Aorta (tissue), 5 donors: ENCODE measurements at places on chromosomes 13 and 19.

- no peak within 1 kb of the TSS for H3K27ac ChIP-seq
- H3K4me1 ChIP-seq = no peaks in the 10 kb centered on the region
- peak; percentile 76 for DNase-seq
- H3K36me3 ChIP-seq = no peaks in the 10 kb centered on the region
Measured at GRCh38 chr19:38617764-38618589, at the start of gene MAP4K1. Gene MAP4K1, minus strand, starts transcription at chr19:38617953. Its CDS starts 58 bp downstream, at chr19:38617895.

GRCh38 chr19:17335575-17335974 is 920 bp upstream of the ANO8 start:
- H3K27ac ChIP-seq = no peak overlapping the region
- no peak overlapping the region for H3K4me3 ChIP-seq
- H3K27me3 ChIP-seq = no peaks in the 10 kb centered on the region

- no peaks in the 10 kb centered on the region for H3K36me3 ChIP-seq
- H3K4me1 ChIP-seq = no peaks in the 10 kb centered on the region
- H3K27ac ChIP-seq = no peak overlapping the region
- no peak for DNase-seq
- no peaks in the 10 kb centered on the region for H3K27me3 ChIP-seq
Measured at GRCh38 chr19:30630289-30631032, 258.3 kb downstream of the ZNF536 start.

DNA sequence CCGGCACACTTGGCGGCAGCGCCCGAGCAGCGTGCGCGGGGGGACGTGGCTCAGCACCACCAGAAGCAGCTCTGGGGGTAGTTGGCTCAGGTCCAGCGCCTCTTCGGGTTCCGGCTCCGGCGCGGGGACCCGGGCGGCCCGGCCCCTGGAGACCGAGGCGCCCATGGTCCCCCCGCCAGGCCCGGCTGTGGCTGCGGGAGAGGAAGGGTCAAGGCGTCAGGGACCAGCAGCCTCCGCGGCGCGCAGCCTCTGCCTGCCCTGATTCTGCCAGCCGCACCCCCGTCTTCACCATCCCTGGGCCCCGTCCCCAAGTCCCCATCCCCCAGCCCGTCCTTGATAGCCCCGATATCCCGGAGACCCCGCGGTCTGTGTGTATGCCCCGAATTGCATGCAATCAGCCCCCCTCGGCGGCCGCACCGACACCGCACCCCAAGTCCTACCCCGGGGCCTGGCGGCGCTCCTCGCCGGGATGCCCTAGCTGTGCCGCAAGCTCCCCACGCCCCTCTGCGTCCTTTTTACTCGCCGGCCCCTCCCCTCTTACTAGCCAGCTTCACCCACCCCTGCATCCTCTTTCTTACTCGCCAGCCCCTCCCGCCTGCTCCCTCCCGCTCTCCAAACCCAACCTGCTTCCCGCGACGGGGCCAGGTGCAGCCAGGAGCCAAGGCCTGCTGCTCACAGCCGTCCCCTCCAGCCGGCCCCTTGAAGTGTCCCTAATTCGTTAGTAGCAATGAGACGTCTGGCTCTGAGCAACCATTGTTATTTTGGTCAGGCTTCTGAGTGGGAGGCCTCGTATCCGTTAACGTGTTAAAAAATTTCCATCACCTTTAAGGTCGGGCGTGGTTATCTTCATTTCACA is at the start of gene FBXO27:
Gene FBXO27, minus strand, starts transcription at position 487 of the 856 bp plus-strand sequence. Its CDS starts 322 bp downstream, at position 165.
- H3K27me3 ChIP-seq = no peaks in the 10 kb centered on the region
- H3K36me3 ChIP-seq = no peaks in the 10 kb centered on the region
- no peaks in the 10 kb centered on the region for H3K4me1 ChIP-seq
- H3K27ac ChIP-seq = no peak within 1 kb of the TSS
- peak; percentile 55 for DNase-seq

- DNase-seq = no peak
- no peaks in the 10 kb centered on the region for H3K27me3 ChIP-seq
- no peak overlapping the region for H3K4me3 ChIP-seq
- H3K27ac ChIP-seq = no peak overlapping the region
Measured at GRCh38 chr19:1009041-1009980, 9.1 kb downstream of the GRIN3B start.

GRCh38 chr19:28956961-28957360 is 256.0 kb downstream of the UQCRFS1 start:
- H3K27ac ChIP-seq = no peak overlapping the region
- H3K4me1 ChIP-seq = no peaks in the 10 kb centered on the region
- DNase-seq = no peak
- no peak overlapping the region for H3K4me3 ChIP-seq
- H3K36me3 ChIP-seq = no peaks in the 10 kb centered on the region

DNA sequence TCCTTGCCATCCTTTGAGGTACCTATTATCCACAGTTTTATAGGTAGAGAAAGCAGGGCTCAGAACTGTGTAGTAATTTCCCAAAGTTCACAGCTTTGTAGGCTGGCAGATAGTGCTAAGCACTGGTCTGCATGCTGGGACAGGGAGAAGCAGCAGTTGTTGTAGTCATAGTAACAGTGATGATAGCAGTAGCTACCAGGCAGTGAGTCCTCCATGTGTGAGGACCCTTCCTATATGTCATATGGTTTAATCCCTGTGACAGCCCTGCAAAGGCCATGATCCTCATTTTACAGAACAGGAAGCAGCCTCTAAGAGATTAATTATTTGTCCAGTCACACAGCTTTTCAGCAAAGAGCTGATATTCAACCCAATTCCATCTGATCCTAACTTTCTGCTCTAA is 21.0 kb downstream of the SERP2 start:
- no peak for DNase-seq
- no peak overlapping the region for H3K4me3 ChIP-seq
- no peaks in the 10 kb centered on the region for H3K4me1 ChIP-seq
- H3K36me3 ChIP-seq = no peaks in the 10 kb centered on the region
- no peak overlapping the region for H3K27ac ChIP-seq

- no peak overlapping the region for H3K27ac ChIP-seq
- no peak overlapping the region for H3K4me3 ChIP-seq
- no peaks in the 10 kb centered on the region for H3K36me3 ChIP-seq
- no peaks in the 10 kb centered on the region for H3K4me1 ChIP-seq
- no peaks in the 10 kb centered on the region for H3K27me3 ChIP-seq
Measured at GRCh38 chr13:47869776-47870175, 131.3 kb downstream of the SUCLA2 start.

- H3K4me1 ChIP-seq = no peaks in the 10 kb centered on the region
- no peaks in the 10 kb centered on the region for H3K36me3 ChIP-seq
- H3K27me3 ChIP-seq = no peaks in the 10 kb centered on the region
- H3K27ac ChIP-seq = no peak overlapping the region
- no peak for DNase-seq
- H3K4me3 ChIP-seq = no peak overlapping the region
Measured at GRCh38 chr19:16155128-16155527, 11.6 kb downstream of the HSH2D start.

DNA sequence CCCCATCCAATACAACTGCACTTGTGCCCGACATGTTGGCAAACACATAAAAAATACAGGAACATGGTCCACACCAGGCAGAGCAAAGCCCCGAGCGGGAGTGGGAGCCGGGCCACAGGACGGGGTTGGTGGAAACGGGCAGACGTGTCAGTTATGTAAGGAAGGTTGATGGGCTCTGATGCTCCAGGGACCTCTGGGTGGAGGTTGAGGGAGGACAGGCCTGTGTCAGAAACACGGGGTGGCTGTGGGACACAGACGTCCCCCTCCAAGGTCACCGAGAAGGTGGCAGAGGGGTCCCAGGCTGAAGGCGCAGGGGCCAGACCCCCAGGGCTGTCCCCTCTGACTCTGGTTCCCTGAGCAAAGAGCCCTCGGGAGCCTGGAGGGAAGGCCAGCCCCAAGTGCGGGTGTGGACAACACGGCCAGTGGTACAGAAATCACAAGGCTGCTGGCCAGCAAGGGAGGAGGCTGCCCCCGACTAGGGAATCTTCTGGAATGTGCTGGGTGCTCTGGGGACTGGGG is 31.4 kb upstream of the C13orf46 start:
- H3K27me3 ChIP-seq = no peaks in the 10 kb centered on the region
- DNase-seq = no peak
- H3K4me3 ChIP-seq = no peak overlapping the region
- H3K36me3 ChIP-seq = no peaks in the 10 kb centered on the region
